Activated naive CD4-positive, alpha-beta T cell (primary cell): ENCODE measurements at places on chromosomes 1 and 21.

DNA sequence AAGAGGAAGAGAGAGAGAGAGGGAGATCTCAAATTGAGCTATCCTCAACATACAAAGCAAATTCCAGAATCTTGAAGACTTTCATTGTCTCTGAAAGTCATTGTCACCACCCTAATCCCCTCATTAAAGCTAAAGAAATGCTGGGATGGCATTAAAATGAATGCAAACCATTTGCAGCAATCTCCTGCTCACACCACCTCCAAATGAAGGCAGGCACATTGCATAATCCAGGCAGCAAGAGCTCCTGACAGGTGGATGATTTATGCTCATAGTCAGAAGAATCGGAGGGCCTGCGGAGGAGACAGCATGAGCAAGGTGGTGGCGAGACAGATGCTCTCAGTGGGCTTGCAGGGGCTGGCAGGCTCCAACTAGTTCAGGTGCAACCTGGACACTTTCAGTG lies 90.2 kb downstream of the ESRRG start:
- DNase-seq: no peak

- DNase-seq: no peak
These were observed 9.5 kb upstream of the SEMA4A start for GRCh38 chr1:156143765-156144489.

- DNase-seq: no peak
These were observed 973.5 kb upstream of the B3GALT2 start for GRCh38 chr1:194159941-194160340.

DNA sequence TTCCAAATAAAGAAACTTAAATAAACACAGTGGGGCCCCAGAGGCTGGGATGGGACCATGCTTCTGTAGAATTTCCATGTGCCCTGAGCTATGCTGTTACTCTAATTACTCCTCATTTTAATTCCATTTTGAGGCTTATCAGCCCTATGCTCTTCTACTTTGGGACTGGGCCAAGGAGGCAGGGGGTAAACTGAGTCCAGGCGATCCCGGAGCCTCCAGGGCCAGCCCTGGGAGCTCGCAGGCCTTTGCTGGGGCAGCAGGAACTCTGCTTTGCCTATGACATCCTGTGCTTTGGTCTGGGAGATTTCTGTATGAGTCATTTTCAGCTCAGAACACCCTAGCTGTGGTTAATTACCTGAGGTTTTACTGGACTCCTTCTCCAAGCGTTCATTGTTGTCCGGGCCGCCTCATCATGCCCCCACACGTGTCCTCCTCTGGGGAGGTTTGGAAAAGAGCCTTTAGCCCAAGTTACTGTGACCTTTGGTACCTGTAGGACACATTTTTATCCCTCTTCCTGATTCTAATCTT lies 95.7 kb downstream of the RHOU start:
- DNase-seq: no peak

DNA sequence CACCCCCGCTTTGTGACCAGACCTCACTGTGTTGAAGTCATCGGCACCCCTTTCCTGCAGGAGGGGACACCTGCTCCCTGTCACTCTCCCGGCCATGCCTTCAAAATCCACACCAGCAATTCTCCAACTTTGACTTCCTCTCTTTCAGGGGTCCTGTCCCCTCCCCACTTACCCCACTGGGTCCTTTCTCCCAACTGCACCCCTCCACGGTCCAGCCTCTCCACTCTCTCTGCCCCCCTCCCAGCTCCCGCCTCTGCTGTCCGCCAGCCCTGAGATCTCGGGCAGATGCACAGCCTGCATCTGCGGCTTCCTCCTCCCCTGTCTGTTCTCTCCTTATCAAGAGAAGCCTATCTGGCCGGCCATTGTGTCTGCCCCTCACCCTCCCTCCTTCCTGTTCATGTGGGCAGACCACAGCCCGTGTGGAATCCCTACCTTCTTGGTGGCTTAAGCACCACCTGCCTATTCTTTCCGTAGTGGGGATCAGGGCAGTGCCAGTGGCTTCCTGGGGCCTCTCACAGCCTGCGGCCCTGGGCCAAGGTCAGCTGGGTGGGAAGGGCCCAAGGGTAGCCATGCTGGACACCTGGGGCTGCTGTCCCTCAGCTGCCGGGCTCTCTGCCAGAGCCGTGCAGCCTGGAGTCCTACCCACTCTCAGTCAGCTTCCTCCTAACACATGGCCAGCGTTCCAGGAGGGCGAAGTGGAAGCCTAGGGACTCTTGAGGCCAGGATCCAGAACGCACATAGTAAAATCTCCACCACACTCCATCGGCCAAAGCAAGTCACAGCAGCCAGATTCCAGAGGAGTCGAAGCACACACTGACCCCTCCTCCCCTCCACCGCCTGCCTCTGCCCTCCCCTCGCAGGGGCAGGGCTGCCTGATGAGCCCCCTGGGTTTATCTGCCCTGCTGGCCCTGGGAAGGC lies 5.1 kb upstream of the HES4 start:
- DNase-seq: no peak

DNA sequence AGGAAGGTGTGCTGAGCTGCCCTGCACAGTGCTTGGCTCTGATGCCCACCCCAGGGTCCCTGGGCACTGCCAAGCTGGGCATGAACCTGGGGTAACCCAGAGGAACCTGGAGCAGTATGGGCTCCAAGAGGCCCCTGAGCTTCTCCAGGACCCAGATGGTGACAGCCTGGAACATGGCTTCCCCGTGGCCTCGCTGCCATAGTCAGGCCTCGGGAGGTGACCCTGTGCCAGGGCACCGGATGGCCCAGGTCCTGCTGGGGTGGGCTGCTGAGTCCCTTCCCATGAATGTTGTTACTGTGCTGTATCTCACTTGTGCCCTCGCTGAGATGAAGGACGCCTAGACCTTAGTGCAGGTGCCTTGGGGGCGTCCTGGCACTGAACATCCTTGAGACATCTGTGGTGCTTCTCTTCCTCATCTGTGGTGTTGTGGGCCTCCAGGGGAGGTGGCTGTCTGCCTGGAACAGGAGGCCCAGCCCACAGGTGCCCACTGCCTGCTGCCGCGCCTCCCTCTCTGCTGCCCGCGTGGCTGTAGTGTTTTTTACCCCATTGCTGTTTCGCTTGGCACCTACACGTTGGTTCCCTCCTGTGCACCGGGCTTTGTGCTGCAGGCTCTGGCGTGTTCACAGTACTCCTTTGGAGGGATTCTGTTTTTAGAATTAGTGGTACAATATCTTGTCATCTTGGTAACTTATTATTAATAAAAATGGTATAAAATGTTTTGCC lies 160.3 kb downstream of the PCBP3 start:
- DNase-seq: no peak

DNA sequence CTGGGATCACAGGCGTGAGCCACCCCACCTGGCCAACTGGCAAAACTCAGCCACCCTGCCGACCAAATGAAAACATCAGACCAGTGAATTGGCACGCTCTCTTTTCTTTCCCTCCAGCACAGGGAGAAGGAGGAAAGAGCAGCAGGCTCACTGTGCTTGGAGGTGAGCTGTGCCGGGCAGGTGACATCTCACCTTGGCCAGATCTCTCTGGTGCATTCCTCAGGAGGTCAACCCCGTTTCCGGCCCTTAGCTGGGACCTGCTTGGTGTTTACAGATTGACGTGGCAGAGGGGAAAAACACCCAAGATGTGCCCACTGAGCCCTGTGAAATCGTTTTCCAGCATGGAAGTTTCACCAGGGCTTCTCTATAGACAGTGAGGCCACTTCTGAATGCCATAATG lies 45.1 kb downstream of the TMEM51 start:
- DNase-seq: no peak

DNA sequence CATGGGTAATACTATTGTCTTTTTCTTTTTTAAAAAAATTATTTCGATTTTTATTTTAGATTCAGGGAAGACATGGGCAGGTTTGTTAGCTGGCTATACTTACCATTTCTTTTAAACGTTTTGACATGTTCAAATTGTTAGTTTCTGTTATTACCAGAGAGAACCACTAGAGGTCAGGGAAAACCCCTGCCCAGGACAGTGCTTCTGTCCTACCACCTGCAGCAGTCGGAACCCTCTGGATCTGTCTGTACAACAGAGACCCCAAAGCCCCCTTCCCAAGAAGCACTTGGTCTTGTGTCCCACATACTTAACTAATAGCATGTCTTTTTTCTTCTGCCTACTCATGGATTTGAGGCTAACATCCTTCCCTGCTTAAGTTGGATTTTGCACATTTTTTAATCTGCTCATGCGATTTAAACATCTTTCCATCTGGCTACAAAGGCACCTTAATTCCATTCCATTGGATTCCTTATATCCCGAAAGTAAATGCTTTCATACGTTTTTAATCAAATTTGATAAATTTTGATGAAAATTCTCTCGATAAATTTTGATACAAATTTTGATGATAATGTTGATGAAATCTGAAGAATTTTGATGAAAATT lies 10.0 kb upstream of the C1orf115 start:
- DNase-seq: no peak

DNA sequence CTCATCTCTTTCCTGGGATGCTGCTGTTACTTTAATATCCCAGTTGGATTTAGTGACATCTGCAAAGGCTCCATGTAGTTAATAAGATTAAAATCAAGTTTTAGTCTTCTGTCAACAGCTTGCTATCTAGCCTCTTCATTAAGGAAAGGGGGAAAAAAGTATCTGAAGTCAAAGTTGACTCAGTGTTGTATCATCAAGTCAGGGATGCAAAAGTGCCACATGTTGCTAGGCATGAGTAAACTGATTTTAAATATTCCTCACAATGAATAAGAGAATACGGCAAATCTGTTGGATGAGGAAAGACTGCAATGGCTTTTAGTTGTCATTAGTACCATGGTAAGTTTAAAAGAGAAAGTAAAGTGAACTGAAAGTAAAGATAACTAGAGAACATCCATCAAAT lies 383.2 kb upstream of the ZRANB2 start:
- DNase-seq: no peak

DNA sequence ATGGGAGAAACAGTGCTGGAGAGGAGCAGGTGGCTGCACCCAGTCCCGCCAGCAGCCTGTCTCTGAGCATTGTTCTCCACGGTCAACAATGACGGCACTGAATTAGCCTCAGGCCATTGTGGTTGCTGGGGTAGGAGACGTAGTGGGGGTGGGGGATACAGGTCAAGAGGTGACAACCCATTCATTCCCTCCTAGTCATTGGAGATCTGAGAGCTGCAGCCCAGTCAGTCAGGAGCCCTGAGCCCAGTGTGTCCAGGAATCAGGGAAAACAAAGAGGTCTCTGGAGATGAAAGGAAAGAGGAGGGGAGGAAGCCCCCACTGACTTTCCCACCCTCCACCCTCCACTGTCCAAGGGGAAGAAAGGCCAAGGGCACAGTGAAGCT lies 15.3 kb downstream of the SMIM12 start:
- no peak for DNase-seq

GRCh38 chr1:8465013-8465412 lies 147.1 kb downstream of the SLC45A1 start:
- no peak for DNase-seq

DNA sequence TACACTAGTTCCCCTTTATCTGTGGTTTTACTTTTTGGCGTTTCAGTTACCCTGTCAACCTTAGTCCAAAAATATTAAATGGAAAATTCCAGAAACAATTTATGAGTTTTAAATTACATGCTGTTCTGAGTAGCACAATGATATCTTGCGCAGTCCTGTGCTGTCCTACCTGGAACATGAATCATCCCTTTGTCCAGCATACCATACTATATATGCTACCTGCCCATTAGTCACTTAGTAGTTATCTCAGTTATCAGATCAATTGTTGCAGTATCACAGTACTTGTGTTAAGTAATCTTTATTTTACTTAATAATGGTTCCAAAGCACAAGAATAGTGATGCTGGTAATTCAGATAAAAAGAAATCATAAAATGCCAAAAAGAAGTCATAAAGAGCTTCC lies 52.7 kb downstream of the AGBL4 start:
- no peak for DNase-seq

DNA sequence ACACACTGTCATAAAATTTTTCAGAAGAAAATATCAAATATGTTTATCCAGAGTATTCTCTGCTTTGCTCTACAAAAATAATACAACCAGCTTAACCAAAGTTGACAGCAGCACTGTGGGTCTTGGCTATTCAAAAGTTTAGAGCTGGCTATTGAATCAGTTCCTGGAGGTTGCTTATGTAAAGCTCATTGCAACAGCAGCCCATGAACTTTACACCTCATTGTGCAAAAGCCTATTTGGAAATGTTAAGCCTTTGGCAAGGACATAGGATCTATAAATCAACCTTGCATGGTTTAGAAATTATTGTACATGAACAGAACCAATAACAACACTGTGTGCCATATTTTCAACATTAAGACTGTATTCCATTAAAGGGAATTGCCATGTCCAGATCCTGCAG lies 714.9 kb downstream of the ADGRL2 start:
- DNase-seq: no peak

- no peak for DNase-seq
These were observed 53.2 kb downstream of the OPTC start for GRCh38 chr1:203547147-203547546.

GRCh38 chr1:202086579-202087350 lies 36.0 kb upstream of the GPR37L1 start:
- no peak for DNase-seq

GRCh38 chr1:77697441-77697840 lies 15.0 kb upstream of the ZZZ3 start:
- no peak for DNase-seq

DNA sequence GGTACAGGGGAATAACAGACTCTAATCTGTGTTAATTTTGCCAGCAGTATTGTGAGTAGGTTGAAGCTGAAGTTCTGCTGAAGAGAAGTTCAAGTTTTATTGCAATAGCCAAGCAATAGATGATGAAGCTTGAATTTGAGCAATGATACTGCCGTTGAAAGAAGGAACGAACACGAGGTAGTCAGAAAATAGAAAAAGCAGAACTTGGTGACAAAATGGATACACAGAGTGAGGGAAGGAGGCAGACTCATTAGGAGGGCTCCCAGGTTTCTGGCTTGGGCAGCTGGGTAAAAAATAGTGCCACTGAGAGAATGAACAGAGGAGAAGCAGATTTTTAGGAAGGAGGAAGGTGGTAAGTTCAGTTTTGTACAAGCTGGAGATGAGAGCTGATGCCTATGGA lies 22.3 kb upstream of the AGO1 start:
- DNase-seq: no peak

- no peak for DNase-seq
These were observed 234.4 kb downstream of the LTN1 start for GRCh38 chr21:28758042-28758882.

DNA sequence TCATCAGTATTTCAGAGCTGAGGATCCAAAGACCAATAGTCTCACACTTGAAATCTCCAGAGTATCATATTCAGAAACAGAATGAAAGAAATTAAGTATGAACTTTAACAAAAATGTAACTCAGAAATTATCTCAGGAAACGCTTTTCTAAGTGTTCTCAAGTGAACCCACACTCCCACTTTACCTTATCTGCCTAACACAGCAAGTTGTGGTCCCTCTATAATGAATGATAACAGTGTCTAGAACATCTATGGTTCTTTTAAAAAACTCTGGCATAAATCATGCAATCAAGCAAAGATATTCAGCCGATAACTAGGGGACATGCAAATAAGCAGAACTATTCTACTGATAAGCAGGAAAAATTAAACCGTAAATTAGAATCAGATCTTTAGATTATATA lies 1574.2 kb downstream of the PLA2G4A start:
- DNase-seq: no peak

GRCh38 chr1:213484333-213484732 lies 433.3 kb downstream of the RPS6KC1 start:
- no peak for DNase-seq

- no peak for DNase-seq
These were observed 134.8 kb downstream of the SETD4 start for GRCh38 chr21:35925497-35925896.
